ENCODE measurements at places on chromosomes 3 and 15.

DNA sequence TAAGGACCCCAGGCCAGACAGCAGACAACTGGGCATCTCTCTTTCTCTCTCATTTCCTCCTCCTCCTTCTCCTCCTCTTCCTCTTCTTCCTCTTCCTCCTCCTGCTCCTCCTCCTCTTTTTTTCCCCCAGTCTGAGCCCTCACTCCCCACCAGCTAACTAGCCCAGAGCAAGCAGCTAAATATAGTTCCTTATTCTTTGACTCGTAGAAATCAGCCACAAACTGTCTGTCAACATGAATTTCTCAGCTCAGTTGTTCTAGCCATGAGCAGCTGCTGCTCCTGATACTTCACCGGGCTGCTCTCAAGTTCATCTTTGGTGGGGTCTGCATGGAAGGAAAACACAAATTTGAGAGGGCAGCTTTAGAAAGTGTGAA lies 19.2 kb upstream of the LOXL1 start:
- peak; percentile 34 for DNase-seq

DNA sequence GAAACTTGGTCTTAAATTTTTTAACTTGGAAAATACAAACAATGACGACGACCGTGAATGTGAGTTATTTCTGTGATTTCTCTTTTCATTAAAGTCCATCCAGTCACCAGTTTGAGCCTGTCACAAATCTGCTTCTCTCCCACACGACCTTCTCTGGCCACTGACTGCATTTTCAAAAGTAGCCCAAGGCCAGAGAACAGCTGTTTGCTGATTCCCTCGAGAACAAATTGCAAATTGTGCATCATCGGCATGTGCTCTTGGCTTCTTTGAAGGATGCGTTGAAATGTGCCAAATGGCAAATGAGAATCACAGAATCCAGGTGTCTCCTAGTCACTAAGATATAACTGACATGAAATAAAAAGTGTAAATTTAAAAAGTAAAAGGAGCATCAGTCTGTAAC lies 106.4 kb downstream of the AQP9 start:
- DNase-seq, result no peak

GRCh38 chr15:29386523-29386922 lies 116.9 kb upstream of the NSMCE3 start:
- no peak for DNase-seq

- DNase-seq, result no peak
Observed at GRCh38 chr3:8938021-8938420, 25.3 kb downstream of the RAD18 start.

- no peak for DNase-seq
Observed at GRCh38 chr3:32323604-32324003, 68.0 kb upstream of the CMTM7 start.

GRCh38 chr3:28504976-28505375 lies 156.4 kb upstream of the AZI2 start:
- DNase-seq, result no peak

DNA sequence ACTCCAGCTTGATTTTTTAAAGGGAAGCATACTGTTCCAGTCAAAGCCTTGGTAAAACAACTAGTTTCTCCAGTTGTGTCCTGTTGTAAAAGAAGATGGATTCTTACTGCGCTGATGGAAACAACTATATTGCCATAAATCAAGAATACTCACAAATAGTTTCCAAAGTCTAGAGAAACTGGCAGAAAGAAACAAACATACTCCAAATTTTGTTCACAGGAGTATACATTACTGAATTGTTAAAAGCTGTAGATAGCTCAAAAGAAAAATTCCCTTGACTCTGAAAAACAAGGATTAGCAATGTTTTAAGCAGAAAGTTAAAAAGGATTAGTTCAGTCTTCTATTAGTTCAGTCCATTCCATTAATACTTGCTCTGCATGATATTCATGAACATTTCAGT lies 27.6 kb downstream of the SORD start:
- no peak for DNase-seq

DNA sequence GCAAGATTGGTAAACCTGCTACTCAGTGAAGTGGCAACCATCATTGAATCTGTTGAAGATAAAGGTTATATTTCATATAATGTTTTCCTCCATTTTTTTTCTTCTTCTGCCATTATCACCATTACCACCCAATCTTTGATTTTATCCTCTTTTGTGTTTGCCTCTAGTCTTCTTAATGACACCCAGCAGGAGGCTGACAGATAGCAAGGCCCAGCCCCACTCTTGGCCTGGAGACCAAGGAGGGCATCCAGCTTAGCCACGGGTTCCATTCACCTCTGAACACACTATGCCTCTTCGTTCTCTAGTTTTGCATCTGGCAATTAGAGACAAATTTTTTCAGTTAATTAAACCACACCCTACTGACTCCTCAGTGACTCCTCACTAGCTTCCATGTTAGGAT lies 129.7 kb downstream of the TPRG1 start:
- no peak for DNase-seq

- no peak for DNase-seq
Observed at GRCh38 chr3:37223141-37223558, 48.8 kb upstream of the LRRFIP2 start.

DNA sequence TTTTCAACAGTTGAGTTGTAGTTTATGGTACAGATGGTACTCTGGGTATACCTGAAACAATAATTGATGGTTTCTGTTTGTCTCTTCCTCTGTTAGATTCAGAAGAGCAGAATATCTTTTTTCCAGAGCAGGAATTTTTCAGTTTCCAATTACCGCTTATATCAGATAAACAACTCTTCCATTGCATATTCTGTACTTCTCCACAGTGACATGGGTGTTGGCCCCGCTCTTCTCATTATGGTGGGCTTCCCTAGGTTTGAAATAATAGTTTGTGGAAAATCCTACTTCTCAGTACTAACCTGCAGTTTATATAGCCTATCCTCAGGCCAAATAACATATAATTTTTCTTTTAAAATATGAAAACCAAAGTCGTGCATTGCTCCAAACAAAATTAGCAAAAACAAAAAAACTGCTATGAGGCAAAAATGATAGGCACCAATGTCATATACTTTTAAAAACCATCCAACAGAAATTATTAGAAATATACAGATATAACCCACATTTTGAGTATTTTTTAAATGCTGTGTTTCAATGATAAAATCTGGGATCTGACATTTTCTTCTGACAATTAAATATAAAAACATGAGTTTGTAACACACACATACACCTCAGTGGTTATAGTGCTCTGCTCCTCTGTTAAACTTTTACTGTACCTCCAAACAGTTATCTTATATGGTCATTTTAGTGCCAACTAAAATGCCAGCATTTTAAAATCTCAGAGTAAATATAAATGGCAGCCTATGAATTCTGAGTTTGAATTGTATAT lies 56.8 kb downstream of the CMSS1 start:
- no peak for DNase-seq

DNA sequence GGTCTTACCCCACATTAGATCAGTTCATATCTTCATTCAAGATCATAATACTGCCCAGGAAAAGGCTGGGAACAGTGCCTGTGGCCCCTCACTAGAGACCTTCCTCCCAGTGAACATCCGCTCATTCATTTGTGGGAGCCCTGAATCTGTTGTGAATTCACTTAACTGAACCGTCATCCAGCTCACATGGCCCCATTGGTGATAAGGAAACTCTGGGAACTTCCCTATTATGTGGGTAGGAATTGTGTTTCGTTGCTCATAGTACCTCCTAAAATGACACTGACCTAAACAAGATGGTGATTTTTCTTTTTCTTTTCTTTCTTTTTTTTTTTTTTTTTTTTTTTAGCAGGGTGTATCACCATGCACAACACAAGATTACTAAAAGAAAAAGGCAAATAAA lies 6.8 kb upstream of the MESP2 start:
- DNase-seq, result no peak

DNA sequence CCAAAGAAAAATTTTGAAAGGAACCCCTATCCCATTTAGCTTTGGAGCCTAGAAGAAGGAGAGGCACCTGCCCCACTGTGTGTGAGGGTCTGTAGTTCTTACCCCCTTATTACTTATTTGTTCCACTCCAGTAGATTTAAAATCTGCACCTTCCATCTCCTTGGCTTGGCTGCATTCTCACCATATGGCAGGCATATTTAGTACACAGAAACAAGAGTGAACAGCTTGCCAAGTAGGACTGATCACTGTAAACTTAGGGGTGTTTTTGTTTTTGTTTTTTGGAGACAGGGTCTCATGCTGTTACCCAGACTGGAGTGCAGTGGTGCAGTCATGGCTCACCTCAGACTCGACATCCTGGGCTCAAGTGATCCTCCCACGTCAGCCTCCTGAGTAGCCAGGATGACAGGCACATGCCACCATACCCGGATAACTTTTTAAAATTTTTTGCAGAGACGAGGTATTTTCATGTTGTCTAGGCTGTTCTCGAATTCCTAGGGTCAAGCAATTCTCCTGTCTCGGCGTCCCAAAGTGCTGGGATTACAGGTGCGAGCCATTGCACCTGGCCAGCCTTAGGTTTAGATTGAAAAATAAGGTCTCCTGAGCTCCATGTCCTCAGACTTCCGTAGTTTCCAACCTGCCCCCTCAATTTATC lies 14.1 kb upstream of the ANXA2 start:
- no peak for DNase-seq

GRCh38 chr3:177589911-177590381 lies 392.7 kb upstream of the TBL1XR1 start:
- no peak for DNase-seq

All from HL-60 (cell line).